Stimulated activated CD8-positive, alpha-beta memory T cell treated with anti-CD3 and anti-CD28 coated beads, Interleukin-7, amount 100 ng/mL, for 4 hours (primary cell): ENCODE measurements at places on chromosomes 3 and 15.

DNA sequence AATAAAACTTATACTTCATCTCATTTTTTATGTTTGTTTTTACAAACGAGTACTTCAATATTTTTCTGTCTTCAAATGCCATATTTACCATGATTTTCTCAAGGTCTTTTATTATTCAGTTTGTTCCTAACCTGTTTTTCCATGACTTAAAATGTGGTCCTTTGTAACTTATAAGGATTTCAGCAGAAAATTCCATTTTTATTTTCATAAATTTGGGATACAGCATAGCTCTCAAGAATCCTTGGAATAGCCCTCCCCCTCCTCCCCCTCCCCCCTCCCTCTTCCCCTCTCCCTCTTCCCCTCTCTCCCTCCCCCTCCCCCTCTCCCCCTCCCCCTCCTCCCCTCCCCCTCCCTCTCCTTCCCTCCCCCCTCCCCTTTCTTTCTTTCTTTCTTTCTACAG, 14.9 kb upstream of the STX19 start:
- DNase-seq, result no peak

GRCh38 chr15:81506071-81506470, 132.1 kb upstream of the TMC3 start:
- DNase-seq, result no peak

DNA sequence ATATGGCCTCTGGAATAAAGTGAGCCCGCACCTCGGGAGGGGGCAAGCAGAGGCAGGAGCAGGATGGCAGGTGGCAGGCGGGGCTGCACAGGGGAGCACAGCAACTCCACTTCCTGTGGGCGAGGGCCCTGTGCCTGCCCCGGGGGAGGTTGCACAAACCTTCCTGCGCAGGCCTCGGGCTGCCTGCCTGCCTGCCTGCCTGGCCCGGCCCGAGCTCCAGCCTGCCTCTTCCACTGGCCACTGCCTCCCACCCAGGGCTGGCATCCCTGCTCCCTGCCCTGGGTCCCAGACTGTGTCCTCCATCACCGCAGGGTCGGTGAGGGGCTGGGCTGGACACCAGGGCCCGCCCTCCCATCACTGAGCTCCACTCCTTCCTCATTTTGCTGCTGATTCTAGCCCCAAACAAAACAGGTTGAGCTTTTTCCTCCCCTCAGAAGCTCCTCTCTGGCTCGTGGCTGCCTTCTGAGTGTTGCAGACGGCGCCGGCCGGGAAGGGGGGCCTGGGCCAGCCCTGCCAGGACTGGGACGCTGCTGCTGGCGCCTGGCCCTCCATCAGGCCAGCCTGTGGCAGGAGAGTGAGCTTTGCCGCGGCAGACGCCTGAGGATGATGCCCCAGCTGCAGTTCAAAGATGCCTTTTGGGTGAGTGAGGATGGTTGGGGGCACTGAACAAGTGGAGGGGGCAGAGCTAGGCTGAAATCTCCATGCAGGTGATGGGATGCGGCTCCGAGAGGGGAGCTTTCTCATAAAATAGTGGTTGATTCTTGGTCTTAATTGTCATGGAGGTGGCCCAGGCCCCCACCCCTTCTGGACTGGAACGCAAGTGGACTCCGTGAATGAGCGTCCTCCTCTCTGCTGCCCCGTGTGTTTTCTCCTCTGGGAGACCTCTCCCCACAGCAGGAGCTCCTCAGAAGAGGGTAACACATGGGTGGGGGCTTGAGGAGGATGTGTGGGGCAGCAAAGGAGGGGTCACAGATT, at the start of gene PSTPIP1:
Gene PSTPIP1 (plus strand): TSS at position 156 of the 975 bp plus-strand sequence. CDS start 448 bp downstream, at position 604.
- DNase-seq, result peak; percentile 21

- no peak for DNase-seq
Measured at GRCh38 chr3:16801698-16802097, 83.1 kb upstream of the PLCL2 start.

DNA sequence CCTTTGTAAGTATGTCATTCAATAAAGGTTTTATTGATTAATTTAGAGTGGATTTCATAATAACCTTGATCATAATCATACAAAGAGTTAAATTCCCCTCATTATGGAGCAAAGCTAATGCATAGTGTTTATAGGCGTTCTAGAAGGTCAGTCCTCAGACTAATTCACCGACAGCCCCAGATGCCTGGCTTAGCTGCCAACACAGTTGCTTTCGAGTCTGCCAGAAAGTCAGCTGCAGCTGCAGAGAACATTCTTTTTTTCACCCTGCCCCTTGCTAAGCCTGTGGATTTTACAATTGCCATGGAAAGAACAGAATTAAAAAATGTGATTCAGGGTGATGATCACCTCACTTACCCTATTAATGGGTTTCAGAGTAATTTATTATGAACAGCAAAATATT, 21.2 kb downstream of the CADM2 start:
- no peak for DNase-seq

DNA sequence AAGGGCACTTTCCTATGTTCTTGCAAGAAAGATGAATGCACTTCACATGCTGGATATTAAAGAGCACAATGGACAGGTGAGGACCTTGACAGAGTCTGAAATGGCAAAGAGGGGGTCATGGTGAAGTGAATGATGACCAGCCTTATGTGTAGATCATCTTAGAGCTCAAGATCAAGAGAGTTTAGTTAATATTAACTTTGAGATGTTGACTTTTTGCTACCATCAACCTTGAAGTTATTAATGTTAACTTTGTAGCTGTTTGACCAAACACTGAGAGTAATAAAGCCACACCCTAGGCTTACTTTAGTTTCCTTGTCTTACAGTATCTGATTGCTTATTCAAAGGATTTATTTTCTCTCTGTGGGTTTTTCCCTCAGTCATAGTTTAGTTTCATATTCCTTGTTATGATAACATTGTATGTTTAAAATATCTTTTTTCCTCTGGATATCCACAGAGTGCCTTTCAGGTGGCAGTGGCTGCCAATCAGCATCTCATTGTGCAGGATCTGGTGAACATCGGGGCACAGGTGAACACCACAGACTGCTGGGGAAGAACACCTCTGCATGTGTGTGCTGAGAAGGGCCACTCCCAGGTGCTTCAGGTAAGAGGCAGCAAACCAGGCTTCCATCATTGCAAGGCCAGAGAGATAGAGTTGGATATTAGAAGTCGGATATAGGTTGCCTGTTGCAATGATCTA, 5.4 kb downstream of the NFKBIZ start:
- DNase-seq, result no peak

DNA sequence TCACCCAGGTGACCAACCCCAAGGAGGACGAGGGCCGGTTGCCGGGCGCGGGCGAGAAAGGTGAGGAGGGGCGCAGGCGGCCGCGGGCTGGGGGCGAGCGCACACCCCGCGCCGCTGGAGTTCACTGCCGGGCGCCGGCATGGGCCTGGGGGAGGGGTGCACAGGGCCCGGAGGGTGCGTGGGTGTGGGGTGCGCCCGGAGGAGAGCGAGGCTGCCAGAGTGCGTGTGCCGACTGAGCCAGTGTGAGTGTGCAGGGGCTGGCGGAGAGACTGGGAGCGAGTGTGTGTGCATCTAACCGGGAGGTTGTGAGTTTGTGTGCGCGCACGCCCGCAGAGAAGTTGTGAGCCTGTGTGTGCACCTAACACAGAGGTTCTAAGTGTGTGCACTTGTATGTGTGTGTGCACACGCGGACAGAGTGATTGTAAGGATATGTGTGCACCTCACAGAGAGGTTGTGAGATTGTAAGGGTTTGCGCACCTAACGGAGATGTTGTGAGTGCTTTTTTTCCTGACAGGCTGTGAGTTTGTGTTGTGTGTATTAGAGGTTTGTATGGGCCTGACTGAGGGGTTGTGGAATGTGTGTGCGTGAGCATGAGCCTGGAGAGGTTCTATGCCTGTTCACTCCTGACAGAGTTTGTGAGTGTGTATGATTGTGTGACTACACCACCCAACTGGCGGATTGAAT, 681 bp downstream of the CTDSPL start:
- no peak for DNase-seq

GRCh38 chr3:128281461-128282367, 128.4 kb downstream of the EEFSEC start:
- no peak for DNase-seq

- DNase-seq, result peak; percentile 5
Measured at GRCh38 chr3:10594915-10595314, 89.5 kb upstream of the ATP2B2 start.

GRCh38 chr3:73502609-73503583, 121.8 kb downstream of the PDZRN3 start:
- peak; percentile 6 for DNase-seq

GRCh38 chr15:95215017-95215416, 983.7 kb downstream of the MCTP2 start:
- no peak for DNase-seq

DNA sequence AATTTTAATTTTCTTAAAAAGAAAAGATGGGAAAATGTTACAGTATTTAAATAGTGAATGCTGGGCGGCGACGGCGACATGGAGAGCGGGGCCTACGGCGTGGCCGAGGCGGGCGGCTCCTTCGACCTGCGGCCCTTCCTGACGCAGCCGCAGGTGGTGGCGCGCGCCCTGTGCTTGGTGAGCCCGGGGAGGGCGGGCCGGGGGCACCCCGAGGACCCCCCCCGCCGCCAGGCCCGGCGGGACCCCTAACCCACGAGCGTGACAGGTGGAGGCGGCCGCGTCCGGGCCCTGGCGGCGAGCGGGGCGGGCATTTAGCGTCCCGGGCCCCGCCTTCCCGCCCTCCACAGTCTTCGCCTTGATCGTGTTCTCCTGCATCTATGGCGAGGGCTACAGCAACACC, 38.4 kb upstream of the GOLGA8J start:
- DNase-seq, result no peak

- no peak for DNase-seq
Measured at GRCh38 chr3:56157693-56158362, 310.4 kb downstream of the ERC2 start.

DNA sequence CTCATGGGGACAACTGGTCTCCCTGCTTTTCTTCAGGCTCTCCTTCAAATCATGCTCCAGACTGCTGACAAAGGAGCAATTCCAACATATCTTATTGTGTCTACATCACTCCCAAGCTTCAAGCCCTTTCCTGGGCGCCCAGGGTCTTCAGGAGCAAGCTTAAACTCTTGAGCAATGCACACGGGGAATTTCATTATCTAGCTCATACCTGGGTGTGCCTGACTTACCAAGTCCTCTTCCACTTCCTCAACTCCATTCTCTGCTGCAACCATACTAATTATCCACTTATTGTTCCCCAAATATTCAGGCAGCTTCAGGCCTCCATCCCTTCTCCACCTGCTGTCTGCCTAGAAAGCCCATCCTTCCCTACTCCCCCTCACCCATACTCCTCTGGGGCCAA, 50.6 kb downstream of the B3GNT5 start:
- DNase-seq, result no peak

- DNase-seq, result no peak
Measured at GRCh38 chr15:46751303-46751702, 966.0 kb upstream of the SEMA6D start.

- DNase-seq, result peak; percentile 68
Measured at GRCh38 chr3:53162672-53163443, 1.8 kb downstream of the PRKCD start.

- DNase-seq, result no peak
Measured at GRCh38 chr3:40055956-40056355, 246.5 kb downstream of the MYRIP start.

DNA sequence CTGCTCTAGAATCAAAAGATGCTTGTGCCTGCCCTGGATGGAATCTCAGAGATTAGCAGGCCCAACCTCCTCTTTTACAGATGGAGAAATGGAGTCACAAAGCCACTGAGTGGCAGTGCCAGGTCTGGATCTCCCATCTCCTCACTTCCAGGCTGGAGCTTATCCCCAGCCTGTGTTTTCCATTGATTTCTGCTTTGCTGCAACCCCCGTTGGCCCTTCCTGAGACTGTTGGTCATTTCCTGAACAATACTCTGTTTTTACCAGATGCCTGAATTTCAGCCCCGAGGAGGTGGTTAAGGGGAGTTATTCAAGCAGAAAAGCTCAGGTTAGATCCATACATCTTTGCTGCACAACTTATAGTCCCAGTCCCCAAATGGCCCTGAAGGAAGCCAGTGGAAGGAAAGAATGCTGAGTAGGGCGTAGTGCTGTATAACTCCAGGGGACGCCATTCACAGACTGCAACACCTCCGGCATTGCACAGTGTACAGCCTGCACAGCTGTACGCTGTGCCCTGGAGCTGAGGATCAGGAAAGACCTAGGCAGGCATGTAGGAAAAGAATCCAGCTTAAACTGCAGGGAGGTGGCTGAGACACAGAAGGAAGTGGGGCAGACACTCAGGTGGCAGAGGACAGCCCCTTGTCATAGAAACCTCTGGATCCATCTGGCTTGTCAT, 77.5 kb downstream of the RPLP1 start:
- no peak for DNase-seq

- no peak for DNase-seq
Measured at GRCh38 chr3:18825665-18826064, 322.6 kb upstream of the KCNH8 start.

DNA sequence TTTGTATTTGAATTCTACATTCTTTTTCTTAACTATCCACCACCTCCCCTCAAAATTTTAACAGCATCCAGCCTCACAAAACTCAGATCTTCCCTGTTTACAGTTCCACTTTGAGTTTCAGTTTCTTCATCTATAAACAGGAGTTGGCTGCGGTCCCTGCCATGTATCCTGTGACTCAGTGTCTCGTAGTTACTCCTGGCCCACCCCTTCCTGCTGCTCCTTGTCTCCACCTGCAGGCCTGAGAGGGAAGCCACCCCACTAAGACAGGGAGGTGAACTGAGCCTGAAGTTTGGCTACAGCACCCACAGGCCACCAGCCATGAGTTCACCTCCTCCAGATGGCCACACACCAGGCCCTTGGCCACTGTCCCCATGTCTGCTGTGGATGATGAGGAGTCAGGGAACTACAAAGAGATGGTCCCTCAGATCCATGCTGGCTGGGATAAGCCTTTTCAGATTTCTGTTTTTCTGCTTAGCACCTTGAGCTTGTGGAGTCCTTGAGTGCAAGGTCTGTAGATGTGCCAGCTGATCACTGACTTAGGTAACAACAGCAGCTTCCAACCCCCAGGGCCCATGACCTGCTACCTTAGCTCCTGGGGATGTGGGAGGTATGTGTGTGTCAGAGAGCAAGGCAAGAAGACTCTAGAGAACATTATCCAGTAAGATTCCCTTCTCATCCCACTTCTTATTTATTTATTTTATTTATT, 37.5 kb downstream of the CD86 start:
- DNase-seq, result no peak

DNA sequence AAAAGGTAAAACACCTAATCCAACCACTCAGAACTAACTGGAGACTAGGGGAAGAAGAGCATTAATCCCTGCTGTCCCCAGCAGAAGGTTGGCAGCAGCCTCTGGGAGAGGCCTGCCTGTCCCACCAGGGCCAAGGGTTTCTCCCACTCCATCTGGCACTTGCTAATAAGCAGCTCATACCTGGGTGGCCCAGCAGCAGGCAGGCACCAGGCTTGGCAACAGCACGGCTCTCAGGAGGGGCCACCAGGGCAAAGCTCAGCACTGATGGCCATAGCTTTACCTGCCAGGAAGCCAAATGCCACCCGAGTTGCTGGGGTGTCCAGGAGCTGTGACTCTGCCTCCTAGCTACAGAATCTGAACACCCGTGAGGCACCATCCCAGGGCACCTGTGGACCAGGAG, 58.3 kb downstream of the BOC start:
- DNase-seq, result no peak

- no peak for DNase-seq
Measured at GRCh38 chr3:46749129-46749528, 31.5 kb upstream of the PRSS50 start.

- DNase-seq, result no peak
Measured at GRCh38 chr3:107432646-107433045, 55.4 kb downstream of the CCDC54 start.

- no peak for DNase-seq
Measured at GRCh38 chr3:170738766-170739165, 131.2 kb downstream of the RPL22L1 start.

GRCh38 chr15:82921242-82921641, 31.3 kb downstream of the HOMER2 start:
- no peak for DNase-seq
